ENCODE measurements at places on chromosomes 6 and 20. TPM values are rescaled to one million over a fixed set of nuclear protein-coding genes. Genes with fewer than 3 reads are reported as not detected.

- DNase-seq, result no peak
Observed at GRCh38 chr6:105452376-105452775, 49.5 kb upstream of the PREP start.

DNA sequence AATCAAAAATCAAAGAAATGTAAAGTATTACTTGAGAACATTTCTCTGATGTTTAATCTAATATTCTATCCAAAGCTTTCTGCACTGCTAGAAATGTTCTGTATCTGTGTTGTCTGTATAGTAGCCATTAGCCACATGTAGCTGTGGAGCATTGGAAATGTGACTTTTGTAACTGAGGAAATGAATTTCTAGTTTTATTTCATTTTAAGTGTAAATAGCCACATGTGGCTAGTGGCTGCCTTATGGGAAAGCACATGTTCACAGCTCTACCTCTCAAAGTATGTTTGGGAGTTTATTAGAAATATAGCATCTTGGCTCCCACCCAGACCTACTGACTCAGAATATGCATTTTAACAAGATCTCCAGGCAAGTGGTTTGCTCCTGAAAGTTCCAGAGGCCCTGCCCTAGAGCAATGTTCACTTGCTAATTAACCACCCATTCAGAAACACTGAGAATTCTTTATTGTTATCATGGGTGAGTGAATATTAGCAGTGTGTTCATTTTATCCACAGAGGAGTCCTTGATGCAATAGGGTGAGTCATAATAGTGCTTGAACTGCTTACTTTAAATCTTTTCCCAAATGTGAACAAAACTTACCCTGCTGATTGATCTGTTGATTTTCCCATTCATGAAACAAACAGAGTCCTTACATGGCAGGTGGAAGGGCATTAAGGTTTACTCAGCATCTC is 282.7 kb downstream of the PLCB1 start:
- peak; percentile 73 for DNase-seq

The TCF15 gene
- total RNA-seq, result 0.07 TPM

- no peak for DNase-seq
Observed at GRCh38 chr6:114588726-114589125, 245.9 kb upstream of the HS3ST5 start.

DNA sequence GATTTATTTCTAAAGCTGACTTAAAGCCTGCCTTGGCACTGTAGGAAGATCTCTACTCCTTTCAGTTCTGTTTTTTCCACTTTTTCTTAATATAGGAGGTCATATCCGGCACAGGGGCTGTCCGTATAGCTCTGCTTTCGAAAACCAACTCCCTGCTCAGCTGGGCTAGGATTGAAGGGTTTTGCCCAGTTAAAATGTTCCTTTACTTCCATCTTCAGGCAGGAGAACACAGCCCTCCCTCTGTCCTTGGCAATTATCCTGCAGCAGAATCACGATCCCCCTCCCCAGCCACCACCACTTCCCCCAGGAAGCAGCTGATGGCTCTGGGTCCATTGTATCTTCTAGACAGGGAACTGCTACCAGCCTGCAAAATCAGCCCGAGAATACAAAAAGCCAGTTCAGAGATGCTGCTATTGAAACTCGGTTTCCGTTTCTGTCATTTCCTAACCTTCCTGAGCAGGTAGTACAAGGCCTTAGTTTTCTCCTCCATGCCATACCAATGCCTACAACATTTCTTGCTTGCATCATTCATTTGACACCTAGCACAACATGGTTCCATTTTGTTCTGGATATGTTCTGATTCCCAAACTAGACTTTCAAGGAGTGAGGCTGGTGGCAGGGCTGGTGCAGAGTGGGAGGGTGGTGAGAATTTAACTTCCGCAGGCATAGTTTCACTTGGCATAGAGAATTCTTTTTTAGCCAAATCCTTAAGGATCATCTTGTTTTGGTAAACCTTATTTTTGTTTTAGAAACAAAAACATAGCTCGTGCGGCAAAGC is 53.9 kb downstream of the FAM50B start:
- no peak for DNase-seq

DNA sequence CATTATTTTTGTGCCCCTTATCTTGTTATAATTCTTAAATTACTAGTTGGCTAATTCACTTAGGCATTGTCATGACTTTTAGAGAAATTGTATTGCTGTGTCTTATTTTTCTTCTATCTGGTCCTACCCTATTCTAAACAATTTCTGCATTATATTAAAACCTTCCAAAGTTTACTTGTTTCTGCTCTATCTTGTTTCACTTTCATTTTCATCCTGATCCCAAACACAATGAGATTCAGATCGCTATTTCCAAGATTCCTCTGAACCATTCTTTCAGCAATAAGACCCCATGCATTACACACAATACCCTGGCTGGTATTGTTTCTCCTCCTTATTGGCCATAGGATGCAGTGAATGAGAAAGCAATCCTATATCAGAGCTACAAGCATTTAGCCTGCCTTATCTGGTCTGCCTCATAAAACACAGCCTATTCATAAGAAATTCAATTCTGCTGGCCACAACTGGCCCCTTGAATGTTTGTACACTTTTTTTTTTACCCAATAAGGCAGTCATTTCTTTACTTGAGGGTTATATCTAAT is 69.9 kb upstream of the POU3F2 start:
- DNase-seq, result no peak

DNA sequence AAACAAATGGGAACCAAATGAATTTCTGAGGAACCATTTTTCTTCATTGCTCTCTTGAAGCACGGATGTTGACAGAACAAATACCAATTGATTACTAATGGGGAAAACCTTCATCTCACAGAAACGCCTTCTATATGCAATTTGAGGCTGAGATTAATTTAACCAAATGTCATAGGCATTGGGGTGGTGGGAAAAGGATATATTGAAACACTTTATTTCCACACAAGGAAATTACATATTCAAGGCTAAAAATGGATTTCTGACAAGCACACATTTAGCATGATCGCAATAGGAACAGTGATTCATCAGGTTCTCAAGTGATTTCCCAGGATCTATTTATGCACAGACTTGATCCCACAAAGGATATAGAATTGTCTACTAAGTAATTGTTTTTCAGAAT is 88.9 kb downstream of the COL12A1 start:
- DNase-seq, result no peak

The VWA7 gene
- 1.5 TPM for total RNA-seq

The LY6G6F gene
- total RNA-seq, result not detected

DNA sequence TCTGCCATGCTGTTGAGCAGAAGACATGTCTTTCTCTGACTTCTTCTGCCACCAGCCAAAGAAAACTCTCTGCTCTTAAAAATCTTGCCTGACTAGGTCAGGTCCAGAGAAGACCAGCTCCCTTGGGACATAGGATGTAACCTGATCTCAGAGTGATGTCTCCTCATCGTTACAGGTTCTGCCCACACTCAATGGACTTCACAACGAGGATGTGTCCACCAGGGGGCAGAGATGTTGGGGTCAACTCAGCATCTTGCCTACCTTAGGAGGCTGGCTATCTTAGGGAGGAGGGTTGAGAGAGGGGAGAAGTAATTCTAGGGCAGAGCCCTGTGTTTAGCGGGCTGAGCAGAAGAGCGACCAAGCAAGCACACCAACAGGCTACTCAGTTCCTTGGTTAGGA is 207.6 kb upstream of the CDH4 start:
- no peak for DNase-seq

DNA sequence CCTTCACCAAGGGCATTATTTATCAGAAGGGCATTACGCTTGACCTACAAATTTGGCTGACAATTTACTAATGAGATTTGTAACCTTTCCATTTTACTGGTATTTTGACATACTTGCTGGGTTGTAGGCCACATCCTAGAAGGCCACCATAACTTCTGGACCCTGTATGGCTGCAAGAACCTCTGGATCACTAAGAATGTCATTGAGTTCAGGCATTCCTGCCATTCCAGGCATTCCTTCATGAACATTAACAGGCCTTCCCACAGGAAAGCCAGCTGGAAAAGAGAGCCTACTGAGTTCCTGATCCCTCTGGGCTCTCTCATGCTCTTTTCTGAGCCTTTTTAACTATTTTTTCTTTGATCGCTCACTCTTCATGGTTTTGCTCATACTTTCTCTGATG is 28.4 kb upstream of the SLC35A1 start:
- DNase-seq, result no peak

GRCh38 chr6:116027801-116028200 is 32.9 kb downstream of the FRK start:
- no peak for DNase-seq

DNA sequence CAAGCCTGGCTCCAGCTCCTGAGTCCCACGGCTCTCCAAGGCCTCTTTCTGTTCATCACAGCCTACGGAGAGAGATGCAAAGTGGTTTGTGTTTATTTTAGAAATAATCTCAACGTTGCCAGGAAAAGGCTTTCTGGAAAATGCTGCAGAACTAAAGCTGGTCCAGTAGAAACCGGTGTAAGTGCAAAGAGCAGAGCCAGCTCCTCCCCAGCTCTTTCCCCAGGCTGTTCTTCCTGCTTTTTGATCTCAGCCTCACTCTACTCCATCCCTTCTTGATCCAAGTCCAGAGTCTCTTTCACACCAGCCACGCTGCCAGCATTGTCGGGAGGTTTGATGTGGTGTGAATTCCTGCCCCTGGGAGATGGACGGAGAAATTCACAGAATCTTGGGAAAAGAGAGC is 69.8 kb downstream of the TMEM170B start:
- DNase-seq, result no peak

DNA sequence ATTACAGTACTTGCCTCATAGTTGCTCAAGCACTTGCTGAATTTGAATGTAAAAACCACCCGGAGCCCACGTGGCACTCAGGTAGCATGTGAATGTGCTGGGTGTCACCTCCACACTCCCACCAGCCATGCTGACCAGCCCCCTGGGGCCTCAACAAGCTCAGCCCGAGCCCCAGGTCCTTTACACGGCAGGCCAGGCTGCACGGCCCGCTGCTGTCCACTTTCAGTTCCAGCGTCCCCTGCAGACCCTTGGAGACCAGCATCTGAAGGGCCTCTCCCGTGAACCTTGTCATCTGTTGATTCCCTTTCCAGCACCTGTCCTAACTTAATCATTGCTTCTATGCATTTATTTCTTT is 33.3 kb upstream of the ZBP1 start:
- DNase-seq, result no peak

The OR2H2 gene
- not detected for total RNA-seq

- no peak for DNase-seq
Observed at GRCh38 chr20:58994390-58995159, 12.5 kb downstream of the CTSZ start.

The MCM8 gene
- 5.1 TPM for total RNA-seq

- DNase-seq, result no peak
Observed at GRCh38 chr6:168381726-168382458, 59.1 kb upstream of the SMOC2 start.

GRCh38 chr6:136506124-136506799 is 44.0 kb downstream of the MAP7 start:
- no peak for DNase-seq

The CDH4 gene
- total RNA-seq, result 50.9 TPM

The DBNDD2 gene
- total RNA-seq, result 64.4 TPM

The HLA-F gene
- 9.0 TPM for total RNA-seq

DNA sequence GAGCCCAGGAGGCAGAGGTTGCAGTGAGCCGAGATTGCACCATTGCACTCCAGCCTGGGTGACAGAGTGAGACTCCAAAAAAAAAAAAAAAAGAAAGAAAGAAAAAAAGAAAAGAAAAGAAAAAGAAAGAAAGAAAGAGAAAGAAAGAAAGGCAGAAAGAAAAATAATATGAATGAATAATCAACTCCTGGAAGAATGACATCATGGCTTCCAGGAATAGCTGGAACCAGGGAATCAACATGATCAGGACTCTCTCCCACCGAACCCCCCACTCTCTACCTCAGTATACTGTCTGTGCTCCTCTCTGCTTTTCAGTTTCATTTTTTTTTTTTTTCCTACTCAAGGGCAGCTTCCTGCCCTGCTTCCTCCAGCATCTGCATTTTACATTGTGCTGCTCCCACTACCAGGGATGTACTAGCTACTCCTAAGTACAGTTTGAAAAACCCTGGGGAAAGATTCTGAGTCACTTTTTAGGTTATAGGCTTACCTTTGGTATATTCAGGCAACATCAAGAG is 19.7 kb upstream of the MTCL3 start:
- DNase-seq, result no peak

The FABP7 gene
- total RNA-seq, result not detected

- no peak for DNase-seq
Observed at GRCh38 chr6:35624341-35625070, 64.2 kb downstream of the FKBP5 start.

DNA sequence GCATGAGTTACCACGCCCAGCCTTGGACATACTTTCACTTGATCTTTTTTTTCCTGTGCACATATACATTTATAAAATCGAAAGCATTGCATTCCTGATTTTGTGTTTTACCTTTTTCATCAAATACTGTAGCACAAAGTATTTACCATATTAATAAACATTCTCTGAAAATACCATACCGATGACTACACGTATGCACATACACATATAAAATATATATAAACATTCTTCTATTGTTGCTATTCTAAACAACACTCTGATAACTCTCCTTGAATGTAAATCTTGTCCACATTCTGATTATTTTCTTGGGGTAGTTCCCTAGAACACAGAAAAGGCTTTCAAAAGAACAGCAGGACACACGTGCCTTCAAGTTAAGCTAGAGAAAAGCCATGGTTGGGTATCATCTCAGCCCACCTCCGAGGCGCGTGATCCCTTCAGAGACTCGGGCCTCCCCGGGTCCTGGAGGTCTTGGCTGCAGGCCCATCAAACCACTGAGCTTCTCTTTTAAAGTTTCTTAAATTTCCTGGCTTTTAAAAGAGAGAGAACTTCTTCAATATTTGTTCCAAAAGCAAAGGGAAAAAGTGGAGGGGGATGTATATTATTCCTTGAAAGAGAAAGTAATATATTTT is 198.1 kb downstream of the MYLK4 start:
- no peak for DNase-seq

GRCh38 chr6:119395192-119395591 is 45.6 kb upstream of the MAN1A1 start:
- DNase-seq, result no peak

DNA sequence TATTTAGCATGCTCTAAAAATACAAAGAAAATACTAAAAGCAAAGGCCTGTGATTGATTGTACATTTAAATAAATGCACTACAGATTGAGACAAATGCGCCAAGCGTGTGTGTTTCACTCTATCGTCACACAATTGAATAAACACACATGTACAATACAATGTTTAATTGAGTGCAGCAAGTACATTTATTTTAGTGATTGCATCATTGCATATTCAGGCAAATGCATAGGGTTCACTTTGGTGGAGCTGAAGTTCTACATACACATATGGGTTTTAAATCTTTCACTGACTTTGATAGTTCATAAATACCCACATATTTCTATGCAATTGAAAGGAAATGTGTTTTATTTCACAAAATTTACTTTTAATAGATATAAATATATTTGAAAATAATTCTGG is 750.6 kb upstream of the MMS22L start:
- DNase-seq, result no peak

DNA sequence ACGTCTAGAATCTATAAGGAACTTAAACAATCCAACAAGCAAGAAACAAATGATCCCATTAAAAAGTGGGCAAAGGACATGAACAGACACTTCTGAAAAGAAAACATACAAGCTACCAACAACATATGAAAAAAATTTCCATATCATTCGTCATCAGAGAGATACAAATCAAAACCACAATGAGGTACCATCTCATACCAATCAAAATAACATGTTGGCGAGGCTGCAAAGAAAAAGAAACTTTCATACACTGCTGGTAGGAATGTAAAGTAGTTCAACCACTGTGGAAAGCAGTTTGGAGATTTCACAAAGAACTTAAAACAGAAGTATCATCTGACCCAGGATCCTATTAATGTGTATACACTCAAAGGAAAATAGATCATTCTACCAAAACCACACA is 243.9 kb upstream of the RUNX2 start:
- DNase-seq, result no peak

GRCh38 chr6:82066991-82067411 is 180.5 kb downstream of the IBTK start:
- no peak for DNase-seq
